T-helper 1 cell (primary cell): ENCODE measurements at places on chromosomes 2 and 18.

DNA sequence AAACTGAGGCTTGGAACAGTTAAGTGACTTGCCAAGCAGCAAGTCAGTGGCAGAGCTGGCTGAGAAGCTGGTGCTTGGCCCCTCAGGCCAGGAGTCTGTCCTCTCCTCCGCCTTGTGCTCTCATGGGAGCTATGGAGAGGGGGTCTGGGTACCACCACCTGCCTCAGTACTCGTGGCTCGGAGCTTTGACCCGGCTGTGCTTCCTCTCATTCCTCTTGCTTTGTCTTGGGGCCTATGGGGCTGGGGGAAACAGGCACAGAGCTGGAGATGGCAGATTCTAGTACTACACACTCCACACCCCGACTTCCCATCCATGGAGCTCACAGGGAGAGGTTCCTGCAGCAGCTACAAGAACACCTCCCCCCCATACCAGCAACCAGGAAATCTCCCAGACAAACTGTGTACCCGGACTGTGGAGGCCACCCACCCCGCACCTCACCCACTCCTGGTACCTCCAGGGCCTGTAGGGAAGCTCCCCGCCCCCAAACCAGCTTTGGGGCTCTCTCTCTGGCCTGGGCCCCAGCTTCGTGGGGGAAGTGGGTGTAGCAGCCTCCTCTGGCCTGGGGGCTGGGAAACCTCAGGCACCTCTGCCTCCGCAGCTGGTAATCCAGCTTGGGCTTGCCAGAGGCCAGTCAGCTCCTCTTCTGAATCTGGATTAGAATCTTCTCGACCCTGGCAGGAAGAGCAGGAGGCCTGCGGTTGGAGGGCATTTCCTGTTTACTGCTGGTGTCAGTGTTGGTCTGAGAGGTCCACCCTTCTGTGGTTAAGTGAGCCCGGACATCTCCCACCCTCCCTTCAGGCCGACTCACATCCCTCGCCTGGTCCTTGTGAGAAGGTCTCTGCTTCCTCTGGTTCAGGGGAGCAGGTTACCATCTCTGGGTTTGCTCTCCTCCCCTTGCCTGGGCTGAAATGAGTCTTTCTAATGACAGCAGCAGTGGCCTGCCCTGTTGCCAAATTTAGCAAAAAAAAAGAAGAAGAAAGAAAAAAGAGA is 22.3 kb upstream of the RHOB start:
- peak; percentile 63 for DNase-seq

- no peak for DNase-seq
Observed at GRCh38 chr2:225008179-225008856, 34.0 kb downstream of the DOCK10 start.

- DNase-seq: no peak
Observed at GRCh38 chr2:98643496-98644100, 35.2 kb downstream of the UNC50 start.

- no peak for DNase-seq
Observed at GRCh38 chr18:11387880-11388279, 221.5 kb upstream of the SLC35G4 start.

- DNase-seq: no peak
Observed at GRCh38 chr2:9692456-9693195, 61.8 kb upstream of the YWHAQ start.

- no peak for DNase-seq
Observed at GRCh38 chr2:10740226-10740625, 18.8 kb downstream of the ATP6V1C2 start.

GRCh38 chr2:57802243-57802642 is 244.4 kb upstream of the VRK2 start:
- DNase-seq: no peak

- DNase-seq: no peak
Observed at GRCh38 chr18:54690198-54690597, 99.2 kb downstream of the DYNAP start.

DNA sequence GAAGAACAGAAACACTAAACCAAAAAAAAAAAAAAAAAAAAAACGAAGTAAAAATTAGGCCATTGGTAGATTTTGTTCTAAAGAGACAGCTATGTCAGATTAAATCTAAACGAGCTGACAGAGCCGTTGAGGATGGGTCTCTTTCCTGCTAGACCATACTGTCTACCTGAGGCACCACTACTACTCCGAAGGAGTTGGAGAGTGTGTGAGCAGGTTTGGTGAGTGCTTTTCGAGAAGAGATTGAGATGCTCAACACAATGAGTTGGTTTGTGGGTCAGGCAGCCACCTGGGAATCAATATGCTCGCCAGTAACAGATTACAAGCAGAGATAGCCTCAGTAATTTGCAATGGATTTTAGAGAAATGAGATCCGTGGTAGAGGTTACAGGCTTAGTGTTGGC is 281.5 kb upstream of the EPAS1 start:
- no peak for DNase-seq

DNA sequence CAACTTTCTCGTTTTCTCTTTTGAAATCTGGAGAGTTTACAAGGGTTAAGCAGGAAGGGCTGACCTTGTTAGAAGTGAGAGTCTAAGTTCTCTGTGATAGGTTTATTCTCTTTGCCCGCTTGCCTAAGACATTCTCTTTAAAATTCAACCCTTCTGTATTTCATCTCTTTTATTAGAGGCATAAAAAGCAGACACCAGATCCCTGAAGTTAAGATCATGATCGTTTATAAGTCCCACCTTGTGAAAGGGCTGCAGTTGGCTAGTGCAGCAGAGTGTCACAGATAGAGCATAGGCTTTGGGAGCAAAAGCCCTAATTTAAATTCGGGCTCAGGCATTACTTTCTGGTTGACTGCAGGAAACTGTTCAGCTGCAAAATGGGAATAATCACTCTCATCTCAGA is 181.2 kb downstream of the EPHA4 start:
- DNase-seq: no peak

GRCh38 chr2:29761278-29761677 is 160.1 kb downstream of the ALK start:
- no peak for DNase-seq

GRCh38 chr18:47790036-47790435 is 140.4 kb downstream of the SMAD2 start:
- no peak for DNase-seq

DNA sequence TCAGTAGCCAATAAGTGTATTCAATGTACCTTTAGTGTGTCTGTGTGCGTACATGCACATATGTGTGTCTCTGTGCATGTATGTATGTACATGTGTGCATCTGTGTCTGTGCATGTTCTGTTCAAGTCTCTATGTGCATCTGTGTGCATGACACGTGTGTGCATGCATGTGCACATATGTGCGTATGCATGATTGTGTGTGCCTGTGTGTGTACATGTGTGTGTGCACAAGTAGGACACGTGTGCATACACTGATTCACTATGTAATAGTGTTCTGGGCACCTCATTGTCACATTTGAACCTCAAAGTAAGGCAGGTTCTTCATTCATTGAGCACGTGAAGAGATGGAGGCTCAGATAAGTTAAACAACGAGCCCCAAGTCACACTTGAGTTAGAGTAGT is 142.6 kb upstream of the COPS8 start:
- no peak for DNase-seq

DNA sequence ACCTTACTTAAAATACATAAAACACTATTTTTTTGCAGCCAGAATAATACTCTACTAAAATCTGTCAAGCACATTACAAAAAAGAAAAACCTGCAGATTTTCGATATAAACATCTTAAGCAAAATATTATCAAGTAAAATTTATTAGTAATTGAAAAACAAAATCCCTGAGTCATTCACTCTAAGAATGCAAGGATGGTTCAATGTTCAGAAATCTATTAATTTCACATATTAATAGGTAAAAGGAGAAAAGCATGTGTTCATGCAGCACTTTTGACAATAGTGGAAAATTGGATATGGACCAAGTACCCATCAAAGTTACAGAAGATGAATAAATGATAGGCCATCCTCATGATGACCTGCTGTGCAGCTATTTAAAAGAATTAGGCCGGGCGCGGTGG is 66.2 kb upstream of the OTOS start:
- DNase-seq: no peak

DNA sequence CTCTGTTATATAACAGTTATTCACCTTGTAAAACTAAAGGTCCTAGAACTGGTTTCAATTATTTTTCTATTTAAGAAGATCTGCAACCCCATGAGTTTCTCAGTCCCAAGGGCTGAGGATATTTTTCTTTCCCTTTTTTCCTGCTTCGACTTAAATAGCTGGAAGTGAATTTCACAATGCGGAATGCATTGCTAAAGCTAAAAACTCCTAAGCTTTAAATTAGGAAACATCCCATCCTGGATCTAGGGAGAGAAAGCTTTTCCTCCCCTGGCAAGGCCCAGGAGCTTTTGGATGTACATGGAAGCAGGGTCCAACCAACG is 1.4 kb downstream of the RFX8 start:
- no peak for DNase-seq

DNA sequence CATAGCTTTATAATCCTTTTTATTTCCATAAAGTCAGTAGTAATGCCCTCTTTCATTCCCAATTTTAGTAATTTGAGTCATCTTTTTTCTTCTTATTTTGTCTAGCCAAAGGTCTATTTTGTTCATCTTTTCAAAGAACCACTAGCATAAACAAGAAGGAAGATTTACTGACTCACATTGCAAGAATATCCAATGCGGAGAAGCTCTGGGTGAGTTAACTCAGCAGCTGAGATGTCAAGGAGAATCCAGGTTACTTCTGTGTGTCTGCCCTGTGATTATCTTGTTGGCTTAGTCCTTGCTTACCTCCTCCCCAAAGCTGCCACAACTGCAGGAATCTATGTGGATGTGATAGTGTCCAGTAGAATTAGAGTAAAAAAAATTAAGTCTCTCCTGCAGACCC is 311.4 kb upstream of the NCKAP5 start:
- DNase-seq: no peak

DNA sequence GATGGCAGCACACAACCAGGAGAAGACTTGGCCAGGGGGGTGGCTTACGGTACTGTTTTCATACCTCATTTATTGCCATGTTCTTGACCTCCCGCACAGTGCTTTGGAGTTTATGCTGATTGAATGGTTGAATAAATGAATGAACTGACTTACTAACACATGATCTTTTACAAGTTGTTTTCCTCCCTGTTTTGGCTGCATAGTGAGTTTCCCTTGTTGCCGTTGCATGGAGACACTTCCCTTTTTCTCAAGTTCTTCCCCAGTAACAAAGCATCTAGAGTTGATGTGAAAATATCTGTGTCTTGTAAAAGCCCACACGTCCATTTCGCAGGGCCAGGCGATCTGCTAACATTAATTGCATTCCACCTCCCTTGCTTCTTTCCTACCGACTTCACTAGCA is 35.7 kb upstream of the RAB1A start:
- DNase-seq: no peak

GRCh38 chr2:205995260-205995659 is 90.7 kb downstream of the INO80D start:
- no peak for DNase-seq

DNA sequence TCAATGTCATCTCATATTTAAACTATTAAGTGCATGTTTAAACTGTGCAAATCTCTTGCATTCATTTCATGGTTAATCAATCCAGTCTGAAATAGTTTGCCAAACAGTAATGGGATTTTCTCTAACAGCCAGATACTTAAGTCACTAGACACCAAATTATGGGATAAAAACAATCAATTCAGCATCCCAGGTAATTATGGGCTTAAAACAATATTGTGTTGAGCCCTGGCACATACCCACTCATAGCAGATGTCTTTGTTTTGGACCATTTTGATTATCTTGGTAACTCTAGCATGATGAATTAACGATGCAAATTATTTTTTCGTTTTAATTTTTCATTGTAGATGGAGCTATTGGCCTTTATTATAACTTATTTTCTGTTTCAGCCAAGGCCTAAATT is 118.5 kb upstream of the CD302 start:
- no peak for DNase-seq

DNA sequence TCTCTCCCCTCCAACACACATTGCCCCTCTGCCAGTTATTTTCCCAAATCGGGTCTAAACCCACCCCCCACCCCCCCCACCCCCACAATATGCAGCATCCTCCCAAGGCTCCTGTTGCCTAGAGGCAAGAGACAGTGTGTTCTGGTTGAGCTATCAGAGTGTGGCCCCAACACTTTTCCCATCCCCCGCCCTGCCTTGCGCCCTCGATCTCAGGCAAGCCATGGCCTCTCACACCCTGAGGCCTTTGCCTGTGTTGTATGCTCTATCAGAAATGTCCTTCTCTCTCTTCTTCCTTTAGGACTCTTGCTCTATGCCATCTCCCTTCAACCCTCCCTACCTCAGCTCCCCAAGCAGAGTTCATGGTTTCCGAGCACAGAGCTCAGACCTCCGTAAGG is 9.5 kb upstream of the GRHL1 start:
- no peak for DNase-seq

- no peak for DNase-seq
Observed at GRCh38 chr18:73220663-73221062, 352.9 kb upstream of the NETO1 start.

- DNase-seq: no peak
Observed at GRCh38 chr2:33383855-33384598, 92.4 kb upstream of the RASGRP3 start.

- DNase-seq: no peak
Observed at GRCh38 chr2:152354909-152355308, 19.9 kb downstream of the FMNL2 start.

DNA sequence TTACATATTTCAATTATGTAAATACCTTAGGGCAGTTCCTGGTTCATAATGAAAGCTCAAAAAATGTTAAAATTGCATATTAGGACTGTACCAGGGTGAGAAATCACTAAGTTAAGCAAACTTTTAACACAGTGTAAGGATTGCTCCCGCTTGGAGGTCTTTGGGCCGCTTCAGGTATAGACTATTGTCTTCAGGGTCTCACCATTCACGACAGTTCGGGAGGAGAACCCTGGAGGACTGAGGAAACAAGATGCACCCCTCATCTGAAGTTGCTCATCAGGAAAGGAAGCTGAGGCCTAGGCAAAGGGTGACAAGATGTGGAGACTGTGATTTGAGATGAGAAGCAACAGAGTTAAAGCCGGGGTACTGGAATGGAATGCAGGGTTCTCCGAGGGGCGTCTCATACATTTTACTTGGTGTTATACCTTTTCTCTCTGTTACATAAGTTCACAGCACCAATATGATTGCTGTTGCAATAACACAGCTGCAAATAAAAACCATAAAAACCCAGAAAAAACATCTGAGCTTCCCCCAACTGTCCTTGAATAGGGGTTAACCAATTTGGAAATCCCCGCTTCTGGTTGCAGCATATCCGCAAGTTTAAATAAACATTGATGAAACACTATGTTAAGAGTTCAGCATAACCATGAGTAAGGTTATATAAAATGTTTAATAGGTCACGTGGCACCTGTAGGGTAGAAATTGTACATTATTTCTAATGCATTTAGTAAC is 40.1 kb downstream of the FBXO48 start:
- DNase-seq: no peak

- DNase-seq: no peak
Observed at GRCh38 chr2:149037851-149038250, 648 bp upstream of the LYPD6B start.

- no peak for DNase-seq
Observed at GRCh38 chr18:33022370-33022769, 249.5 kb upstream of the KLHL14 start.

DNA sequence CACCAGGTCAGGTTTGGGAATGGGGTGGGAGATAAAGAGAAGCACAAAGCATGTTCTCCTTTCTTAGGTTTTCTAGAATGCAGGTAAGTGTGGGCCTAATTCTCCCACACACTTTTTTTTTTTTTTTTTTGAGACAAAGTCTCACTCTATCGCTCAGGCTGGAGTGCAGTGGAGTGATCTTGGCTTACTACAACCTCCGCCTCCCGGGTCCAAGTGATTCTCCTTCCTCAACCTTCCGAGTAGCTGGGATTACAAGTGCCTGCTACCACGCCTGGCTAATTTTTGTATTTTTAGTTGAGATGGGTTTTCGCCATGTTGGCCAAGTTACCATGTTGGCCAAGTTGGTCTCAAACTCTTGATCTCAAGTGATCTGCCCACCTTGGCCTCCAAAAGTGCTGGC is 26.3 kb downstream of the LIPG start:
- DNase-seq: no peak
